ENCODE measurements at places on chromosomes 7 and 10. TPM values are rescaled to one million over a fixed set of nuclear protein-coding genes. Genes with fewer than 3 reads are reported as not detected.

DNA sequence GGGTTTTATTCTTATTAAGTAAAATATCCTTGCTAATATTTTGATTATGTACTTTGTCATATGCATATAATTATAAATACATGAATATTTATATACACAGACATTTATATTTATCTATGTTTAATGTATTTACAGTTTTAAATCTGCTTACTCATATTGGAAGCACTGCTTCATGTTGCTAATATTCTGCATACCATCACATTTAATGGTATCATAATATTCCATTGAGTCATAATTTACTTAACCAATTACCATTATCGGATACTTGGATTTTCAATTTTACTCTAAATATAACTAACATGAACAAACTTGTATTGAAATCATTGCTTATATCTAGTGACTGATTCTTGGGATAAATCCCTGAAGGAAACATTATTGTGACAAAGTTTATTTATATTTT is 155.2 kb downstream of the MBL2 start:
- H3K4me1 ChIP-seq, result peaks cover 22% of the 10 kb centered on the region
- peaks cover 9% of the 10 kb centered on the region for H3K27me3 ChIP-seq
- H3K36me3 ChIP-seq, result no peaks in the 10 kb centered on the region
- H3K27ac ChIP-seq, result no peak overlapping the region

GRCh38 chr10:37220866-37221265 is 95.5 kb downstream of the ANKRD30A start:
- no peaks in the 10 kb centered on the region for H3K4me1 ChIP-seq
- no peaks in the 10 kb centered on the region for H3K27me3 ChIP-seq
- no peaks in the 10 kb centered on the region for H3K36me3 ChIP-seq
- DNase-seq, result no peak
- no peak overlapping the region for H3K27ac ChIP-seq

GRCh38 chr10:71161425-71161824 is 50.9 kb upstream of the UNC5B start:
- no peaks in the 10 kb centered on the region for H3K36me3 ChIP-seq
- no peak for DNase-seq
- H3K4me1 ChIP-seq, result peaks cover 3% of the 10 kb centered on the region
- H3K27ac ChIP-seq, result no peak overlapping the region

- H3K27me3 ChIP-seq, result no peaks in the 10 kb centered on the region
- no peak overlapping the region for H3K27ac ChIP-seq
- H3K4me1 ChIP-seq, result no peaks in the 10 kb centered on the region
- DNase-seq, result no peak
- no peak overlapping the region for H3K4me3 ChIP-seq
Measured at GRCh38 chr10:19212590-19212989, 164.0 kb downstream of the MALRD1 start.

DNA sequence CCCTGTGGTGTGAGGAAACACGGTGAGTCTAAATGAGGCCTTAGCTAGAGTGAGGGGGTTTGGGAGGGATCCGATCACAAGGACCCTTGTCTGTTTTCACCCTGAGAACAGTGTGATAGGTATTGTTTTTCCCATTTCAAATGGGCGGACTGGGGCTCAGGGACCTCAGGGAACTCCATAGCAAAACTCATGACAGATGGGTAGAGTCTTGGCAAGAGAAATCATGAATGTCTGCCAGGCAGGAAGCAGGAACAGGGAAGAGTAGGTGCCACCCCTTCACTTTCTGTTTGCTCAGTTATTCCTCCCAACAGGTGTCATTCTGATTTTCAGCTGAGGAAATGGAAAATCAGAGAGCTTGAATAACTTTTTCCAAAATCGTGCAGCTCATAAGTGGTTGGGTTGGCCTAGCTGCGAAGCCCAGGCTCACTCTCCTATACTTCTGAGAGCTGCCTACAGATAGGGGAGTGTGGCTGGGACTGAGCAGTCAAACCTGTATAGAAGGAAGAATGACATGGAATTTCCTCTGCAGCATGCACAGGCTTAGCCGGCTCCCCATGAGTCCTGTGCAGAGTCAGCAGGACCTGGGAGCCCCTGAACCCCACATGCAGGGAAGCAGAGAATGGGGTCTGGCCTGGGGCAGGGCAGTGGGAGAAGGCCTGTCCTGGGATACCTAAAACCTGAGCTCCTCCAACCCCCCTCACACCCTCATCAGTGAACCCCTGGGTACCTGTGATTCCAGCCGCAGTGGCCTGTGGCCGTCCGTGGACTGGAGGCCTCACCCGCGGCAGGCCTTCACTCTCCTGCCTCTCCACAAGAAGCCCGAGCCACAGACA is 17.6 kb upstream of the C10orf105 start:
- H3K4me3 ChIP-seq, result no peak overlapping the region
- H3K27me3 ChIP-seq, result no peaks in the 10 kb centered on the region
- no peak for DNase-seq
- no peak overlapping the region for H3K27ac ChIP-seq
- no peaks in the 10 kb centered on the region for H3K36me3 ChIP-seq

DNA sequence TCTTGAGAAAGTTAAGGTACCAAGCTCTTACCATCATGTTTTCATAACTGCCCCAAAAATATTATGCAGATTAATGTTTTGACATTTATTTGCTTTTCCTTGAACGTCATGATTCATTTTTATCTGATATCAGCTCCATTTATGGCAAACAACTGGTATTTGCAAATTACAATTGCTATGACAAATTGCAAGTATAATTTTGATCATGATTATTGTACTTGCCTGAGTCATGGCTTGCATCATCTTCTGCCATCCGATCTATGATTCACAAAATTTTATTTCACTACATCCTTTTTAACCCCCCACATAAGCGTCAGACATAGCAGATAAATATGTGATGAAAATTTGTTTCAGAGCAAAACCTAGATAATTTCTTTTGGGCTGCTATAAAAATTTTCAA is 155.0 kb downstream of the STK31 start:
- no peaks in the 10 kb centered on the region for H3K4me1 ChIP-seq
- H3K36me3 ChIP-seq, result no peaks in the 10 kb centered on the region
- no peak overlapping the region for H3K4me3 ChIP-seq
- no peak for DNase-seq
- peaks cover 20% of the 10 kb centered on the region for H3K27me3 ChIP-seq

Gene C10orf53
- total RNA-seq, result not detected

Gene FXYD4
- not detected for total RNA-seq

Gene TMEM139
- total RNA-seq, result 7.9 TPM

All from mesothelial cell of epicardium (in vitro differentiated cells).